ENCODE measurements at places on chromosomes 3 and 15.

- DNase-seq, result no peak
Measured at GRCh38 chr3:160982491-160982890, 122.7 kb downstream of the B3GALNT1 start.

- DNase-seq, result no peak
Measured at GRCh38 chr3:184740509-184741258, 28.8 kb upstream of the MAGEF1 start.

DNA sequence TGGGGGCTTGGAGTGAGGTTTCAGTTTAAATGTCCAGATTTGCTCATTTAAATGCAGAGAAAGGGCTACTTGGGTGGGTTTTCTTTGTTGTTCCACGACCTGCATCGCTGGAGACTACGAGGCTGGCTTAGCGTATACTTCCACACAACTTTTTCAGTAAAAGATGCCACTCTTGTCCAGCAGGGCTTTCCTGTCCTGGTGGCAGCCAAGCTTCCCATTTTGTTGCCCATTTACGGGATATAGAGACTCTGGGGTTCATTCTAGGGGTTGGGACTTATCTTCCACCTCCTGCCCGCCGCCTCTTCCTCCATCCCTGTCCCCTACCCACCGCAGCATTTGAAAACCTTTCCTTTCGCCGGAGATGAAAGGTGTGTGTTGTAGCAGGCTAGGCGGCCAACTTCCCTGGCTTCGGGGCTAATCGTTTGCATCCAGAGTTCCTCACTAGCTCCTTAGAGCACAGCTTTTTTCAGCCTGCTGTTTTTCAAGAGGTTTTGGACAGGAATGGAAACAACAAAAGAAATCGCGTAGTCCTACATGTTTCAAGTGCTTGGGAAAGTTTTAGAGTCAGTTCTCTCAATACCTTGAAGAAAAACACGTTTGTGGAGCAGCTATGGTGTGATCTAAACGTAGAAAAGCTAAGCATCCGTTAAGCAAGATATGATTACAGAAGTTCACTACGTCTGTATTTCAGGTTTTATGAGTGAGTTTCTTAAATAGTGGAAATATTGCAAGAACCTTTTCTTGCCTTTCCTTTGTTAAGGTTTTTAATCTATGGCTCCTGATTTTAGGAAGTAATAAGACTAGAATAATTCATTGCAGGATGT is 843 bp downstream of the CHRNA5 start:
- no peak for DNase-seq

DNA sequence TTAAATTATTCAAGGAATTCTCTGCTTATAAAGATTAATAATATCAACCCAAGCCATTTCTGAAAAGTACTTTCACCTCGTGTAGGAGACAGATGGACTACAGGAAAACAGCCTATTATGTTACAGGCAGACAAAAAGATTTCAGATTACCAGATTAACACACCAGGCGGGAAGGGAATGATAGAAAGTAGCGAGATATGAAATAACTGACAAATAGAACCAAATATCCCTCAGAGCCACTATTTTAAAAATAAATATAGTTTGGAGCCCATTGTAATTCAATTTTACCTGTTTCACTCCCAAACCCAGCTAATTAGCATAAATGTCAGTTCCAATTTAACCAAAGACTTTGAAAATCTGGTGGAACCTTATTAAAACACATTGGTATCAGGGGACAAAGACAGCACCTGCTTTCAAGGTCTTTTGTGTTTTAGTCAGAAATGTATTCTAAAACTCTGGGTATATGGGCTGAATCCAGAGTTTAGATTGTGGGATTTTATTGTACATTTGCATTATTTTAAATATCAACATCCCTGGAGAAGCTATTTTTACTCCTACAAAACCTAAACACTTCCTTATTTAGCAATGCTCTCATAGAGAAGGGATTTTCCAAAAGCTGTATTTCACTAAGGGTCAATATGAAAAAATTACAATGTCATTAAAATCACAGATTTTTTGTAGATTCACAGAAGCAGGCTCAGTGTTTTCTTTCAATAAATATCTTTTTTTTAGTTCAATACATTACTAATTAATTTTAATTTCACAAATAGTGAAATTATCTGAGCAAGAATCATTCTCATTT is 138.4 kb downstream of the TNIK start:
- DNase-seq, result no peak

GRCh38 chr3:59998058-59998457 is 948.2 kb upstream of the CFAP20DC start:
- no peak for DNase-seq

GRCh38 chr3:119025171-119025795 is 9.4 kb downstream of the IGSF11 start:
- DNase-seq, result no peak

DNA sequence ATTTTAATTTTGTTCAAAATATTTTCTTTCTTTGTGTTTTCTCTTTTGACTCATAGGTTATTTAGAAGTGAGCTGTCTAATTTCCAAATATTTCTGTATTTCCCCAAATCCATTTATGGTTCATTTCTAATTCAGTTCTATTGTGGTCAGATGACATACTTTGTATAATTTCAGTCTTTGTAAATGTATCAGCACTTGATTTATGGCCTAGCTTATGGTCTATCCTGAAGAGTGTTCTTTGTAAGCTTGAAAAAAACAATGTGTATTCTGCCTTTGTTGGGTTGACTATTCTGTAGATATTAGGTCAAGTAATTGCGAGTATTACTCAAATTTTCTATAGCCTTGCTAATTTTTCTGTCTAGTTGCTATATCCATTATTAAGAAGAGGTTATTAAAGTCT is 311.2 kb downstream of the OCA2 start:
- no peak for DNase-seq

DNA sequence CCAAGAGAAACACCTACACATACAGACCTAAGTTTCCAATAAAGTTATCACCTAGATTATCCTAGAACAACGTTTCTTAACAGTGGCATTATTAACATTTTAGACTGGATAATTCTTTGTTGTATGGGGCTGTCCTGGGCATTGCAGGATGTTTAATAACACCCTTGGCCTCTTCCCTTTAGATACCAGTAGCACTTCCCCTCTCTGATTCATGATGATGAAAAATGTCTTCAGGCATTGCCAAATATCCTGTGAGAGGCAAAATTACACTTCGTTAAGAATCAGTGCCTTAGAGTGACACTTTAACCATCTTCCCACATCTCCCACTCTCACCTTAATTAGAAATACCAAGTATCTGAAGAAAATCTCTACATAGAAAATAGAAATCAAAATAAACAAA is 352.6 kb downstream of the CGGBP1 start:
- no peak for DNase-seq

DNA sequence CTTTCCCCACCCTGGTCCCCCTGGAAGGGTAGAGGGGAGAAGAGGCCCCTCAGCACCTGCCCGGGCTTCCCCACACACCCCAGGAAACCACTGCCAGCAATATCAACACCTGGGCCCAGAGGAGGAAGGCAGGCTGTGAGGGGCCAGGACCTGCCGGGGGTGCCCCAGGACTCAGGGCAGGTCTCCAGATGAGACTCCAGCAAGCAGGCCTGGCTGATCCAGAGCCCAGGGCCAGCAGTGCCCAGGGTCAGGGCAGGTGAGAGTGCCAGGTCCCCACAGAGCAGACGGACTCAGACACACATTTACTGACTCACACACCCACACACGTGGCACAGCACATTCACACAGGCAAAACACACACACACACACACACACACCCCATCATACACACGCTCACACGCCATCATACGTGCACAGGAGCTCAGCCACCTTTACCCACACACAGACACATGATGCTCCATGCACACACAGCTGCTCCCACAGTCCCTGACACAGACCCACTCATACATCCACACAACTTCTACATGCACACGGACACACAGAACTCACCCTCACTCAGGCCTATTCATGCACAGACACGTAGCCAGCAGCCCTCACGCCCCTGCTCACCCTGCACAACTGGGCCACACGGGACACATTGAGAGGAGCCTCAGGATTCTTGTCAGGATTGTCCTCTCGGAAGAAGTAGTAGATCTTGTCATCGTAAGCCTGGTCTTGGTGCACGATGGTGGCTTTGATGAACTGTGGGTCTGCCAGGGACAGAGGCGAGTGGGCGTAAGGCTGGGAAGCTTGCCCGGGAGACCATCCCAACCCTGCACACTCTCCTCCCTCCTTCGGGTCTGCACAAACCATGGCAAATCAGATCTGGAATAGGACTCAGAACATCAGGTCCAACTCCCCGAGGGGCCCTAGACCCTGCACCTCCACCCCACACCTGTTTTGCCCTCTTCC is 17.5 kb downstream of the SEMA7A start:
- DNase-seq, result no peak

DNA sequence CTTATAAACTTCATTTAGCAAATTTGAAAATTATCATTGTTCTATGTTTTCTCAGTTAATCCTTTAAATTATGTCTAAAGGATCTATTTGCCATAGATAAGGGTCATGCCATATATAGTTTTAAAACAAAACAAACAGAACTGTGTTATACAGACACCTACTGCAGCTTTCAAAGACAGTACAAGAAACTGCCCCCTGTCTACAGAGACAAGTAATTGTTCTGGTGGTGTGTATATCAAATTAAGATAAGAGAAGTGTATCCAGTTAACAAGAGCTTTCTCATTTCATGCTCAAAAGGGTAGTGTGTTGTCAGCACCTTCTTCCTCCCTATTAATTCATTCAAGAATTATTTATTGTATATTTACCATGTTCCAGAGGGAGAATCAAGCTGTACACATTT is 201.2 kb downstream of the FMN1 start:
- DNase-seq, result no peak

- no peak for DNase-seq
Measured at GRCh38 chr3:55860049-55860721, 373.1 kb upstream of the WNT5A start.
